IPS-NIHi11 (cell line): ENCODE measurements at places on chromosomes 12 and 14.

- no peak for DNase-seq
Observed at GRCh38 chr14:92956961-92957360, 34.0 kb downstream of the CHGA start.

DNA sequence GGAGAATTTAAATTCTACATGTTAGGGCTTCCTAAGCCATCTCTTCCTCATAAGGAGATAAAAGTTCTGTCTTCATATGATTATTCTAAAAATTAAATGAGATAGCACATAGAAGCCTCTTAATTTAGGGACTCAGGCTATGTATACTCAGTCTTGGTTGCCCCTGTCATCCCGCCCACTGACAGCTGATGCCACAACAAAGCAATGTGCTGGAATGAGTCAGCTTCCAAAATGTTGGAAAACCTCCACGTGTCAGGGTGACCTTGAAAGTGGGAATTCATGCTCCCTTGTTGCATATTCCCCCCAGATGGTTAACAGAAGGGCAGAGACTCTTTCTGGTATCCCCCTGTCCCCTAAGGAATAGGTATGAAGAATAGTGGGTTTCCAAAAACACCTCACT is 238.0 kb upstream of the DDHD1 start:
- no peak for DNase-seq

GRCh38 chr14:102573591-102574046 is 18.8 kb upstream of the RCOR1 start:
- no peak for DNase-seq

- DNase-seq = no peak
Observed at GRCh38 chr14:43031598-43031997, 1424.9 kb downstream of the LRFN5 start.

DNA sequence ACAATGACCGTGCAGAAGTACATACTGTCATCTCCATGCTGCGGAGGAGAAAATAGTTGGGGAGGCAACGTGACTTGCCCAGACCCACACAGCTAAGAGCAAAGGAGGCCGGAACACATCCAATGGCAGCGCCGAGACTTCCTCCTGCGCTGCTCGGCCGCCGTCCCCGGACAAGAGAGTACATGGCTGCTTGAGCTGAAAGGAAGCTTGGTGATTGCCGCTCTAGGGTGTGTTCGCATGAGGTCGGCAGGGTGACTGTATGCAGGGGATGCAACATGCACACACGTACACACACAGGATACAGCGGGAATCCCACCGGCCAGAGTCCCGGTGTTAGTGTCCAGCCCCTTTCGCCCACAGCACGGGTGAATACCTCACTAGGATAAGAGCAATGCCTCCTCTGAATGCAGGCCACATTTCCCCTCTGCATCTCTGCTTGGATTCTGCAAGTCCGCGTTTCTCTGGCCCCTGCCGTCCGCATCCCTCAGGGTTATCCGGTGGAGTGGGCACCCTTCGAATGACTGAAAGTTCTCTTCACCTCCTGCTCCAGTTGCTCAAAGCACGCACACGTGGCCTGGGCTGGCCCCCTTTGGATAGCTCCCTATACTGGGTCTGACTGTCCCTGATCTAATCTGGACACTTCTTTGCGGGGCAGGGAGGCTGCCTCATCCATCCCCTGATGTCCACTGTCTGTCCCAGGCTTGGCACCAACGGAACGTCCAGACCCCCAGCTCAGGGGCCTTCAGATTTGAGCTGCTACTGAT is 78.8 kb downstream of the GSC start:
- DNase-seq = no peak

- DNase-seq = no peak
Observed at GRCh38 chr12:131471946-131472732, 238.8 kb upstream of the SFSWAP start.

GRCh38 chr14:55773984-55774545 is 194.1 kb downstream of the KTN1 start:
- DNase-seq = no peak

- no peak for DNase-seq
Observed at GRCh38 chr12:53733807-53734200, 6.6 kb upstream of the CALCOCO1 start.

- DNase-seq = no peak
Observed at GRCh38 chr12:107369679-107370078, 276.3 kb upstream of the CRY1 start.

- no peak for DNase-seq
Observed at GRCh38 chr14:61298824-61299223, 17.7 kb upstream of the TMEM30B start.

DNA sequence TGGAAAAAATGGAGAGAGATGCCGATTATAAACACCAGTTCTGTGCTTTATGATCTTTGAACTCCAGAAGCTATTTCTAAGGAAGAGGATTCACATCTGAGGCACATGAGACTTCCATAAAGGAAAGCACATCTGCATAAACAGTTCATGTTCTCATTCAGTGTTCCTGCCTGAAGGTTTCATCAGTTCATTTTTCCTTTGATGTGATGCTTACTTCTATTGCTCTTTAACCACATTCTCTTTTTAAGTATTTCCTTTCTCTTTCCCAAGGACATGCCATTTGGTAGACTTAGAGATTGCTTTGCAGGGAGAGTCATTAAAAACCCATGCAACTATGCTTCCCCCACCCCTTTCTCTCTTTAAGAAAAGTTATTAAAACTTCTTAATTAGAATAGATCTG is 387.0 kb upstream of the FLRT2 start:
- no peak for DNase-seq

DNA sequence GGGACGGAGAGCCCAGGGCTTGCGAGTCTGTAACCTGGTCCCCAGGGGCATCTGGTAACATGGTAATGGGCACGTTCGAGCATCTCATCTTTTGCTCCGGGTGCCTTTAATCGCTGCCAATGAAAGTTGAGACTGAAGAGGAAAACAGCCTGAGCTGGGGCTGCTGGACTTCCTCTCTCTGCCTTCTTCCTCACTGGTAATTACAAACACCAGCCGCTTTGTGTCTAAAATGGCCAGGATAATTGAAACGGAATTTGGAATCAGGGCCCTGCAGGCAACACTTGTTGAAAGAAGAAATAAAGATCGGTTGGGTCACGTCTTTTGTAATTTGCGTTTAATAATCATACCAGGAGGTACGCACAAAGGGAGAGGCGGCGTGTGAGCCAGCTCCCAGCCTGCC is 51.5 kb upstream of the GPATCH2L start:
- no peak for DNase-seq

DNA sequence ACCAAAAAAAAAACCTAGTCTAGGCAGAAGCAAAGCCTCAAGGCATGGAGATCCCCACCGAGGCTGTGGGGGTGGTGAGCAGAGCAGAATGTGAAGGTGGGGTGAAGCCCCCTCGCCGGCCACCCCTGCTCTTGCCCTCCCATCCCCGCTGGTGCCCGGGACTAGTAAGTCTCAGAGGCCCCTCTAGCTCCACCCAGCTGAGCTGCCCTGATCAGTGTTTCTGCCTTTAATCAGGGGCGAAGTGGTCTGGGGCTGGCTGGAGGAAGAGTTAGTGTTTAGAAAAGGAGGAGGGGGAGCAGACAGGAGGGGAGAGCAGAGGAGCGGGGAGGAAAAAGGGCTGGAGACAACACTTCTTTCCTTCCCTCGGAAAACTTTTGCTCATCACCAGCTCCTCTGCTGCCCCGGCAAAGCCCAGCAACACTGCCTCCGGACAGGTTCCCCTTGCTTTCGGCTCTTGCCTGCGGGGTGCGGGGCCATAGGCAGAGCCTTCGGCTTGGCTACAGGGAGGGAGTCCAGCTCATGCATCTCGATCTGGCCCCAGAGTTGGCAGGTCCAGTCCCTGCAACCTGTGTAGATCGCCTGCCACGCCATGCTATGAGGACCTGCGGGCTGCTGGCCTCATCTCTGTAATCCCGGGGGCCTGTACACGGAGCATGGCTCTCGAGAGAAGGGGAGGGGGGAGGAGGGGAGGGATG is 3.4 kb upstream of the DLK1 start:
- no peak for DNase-seq

DNA sequence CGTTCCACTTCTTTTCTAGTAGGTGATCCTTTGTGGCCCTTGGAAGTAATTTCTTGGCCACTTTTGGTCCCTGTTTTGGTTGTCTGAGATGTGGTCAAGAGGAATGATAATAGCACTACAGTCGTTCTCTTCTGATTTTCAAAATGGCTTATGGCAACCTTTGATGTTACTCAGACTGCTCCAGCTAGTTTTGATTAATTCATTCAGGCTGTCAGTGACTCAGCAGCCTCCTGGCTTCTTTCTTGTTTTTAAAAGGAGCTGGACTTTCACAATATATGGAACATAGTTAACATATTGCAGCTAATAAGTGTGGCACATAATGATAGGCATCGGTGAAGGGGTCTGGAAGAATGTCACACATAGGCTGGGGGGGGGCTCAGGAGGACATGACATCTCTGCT is 47.3 kb downstream of the WDR20 start:
- DNase-seq = no peak

- DNase-seq = no peak
Observed at GRCh38 chr14:86015941-86016340, 486.0 kb downstream of the FLRT2 start.

- DNase-seq = no peak
Observed at GRCh38 chr14:71668186-71668912, 263.9 kb upstream of the RGS6 start.

- no peak for DNase-seq
Observed at GRCh38 chr12:66235626-66236281, 46.7 kb downstream of the IRAK3 start.

- DNase-seq = no peak
Observed at GRCh38 chr14:29351996-29352705, 575.5 kb downstream of the PRKD1 start.

DNA sequence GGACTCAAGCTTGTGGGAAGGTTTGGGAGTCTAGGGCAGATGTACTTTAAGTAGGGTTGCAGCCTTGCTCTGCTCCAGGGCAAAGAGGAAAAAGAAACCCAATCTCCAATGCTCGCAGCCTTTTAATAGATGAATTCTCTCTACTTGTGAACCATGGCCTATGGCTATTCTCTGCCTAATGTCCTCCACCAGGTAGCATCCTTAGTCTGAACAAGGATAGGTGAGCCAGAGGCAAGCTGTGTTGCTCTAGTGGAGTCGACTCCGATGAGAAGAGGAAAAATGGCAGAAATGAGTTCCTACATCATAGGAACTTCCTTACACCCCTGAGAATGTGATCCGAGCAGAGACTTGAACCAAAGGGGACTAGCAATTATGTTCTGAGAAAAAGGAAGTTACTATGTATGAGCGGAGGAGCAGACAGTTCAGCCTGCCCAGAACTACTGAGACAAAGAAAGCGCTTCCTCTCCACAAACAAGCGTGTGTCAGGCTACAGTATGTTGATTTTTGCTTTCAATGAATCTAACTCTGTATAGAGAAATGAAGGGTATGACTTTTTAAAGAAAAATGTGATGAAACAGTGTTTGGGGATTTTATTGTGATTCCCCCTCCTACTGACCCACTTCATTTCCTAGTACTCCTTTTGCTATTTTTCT is 153.6 kb upstream of the ARID2 start:
- DNase-seq = no peak

GRCh38 chr12:47312808-47313426 is 233.2 kb upstream of the AMIGO2 start:
- no peak for DNase-seq

- no peak for DNase-seq
Observed at GRCh38 chr14:88439088-88439487, 53.6 kb downstream of the SPATA7 start.

- DNase-seq = no peak
Observed at GRCh38 chr12:21852251-21852650, 77.7 kb upstream of the KCNJ8 start.

DNA sequence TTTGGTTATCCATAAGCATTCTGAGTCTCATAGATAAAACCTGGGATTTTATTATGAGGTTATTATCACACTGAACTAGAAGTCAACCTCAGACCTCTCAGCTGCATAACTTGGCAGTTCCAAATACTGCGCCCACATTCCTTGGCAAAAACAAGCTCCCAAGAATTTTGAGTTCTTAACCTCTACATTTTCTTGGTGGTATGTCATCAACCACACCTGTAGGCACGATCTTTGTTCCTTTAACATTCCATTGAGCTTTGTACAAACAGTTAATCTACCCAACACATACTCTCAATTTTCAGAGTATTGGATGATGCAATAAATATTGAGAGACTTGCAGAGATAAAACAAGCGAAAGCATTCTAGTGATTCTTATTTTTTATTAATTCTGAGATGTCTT is 371.8 kb upstream of the PRICKLE1 start:
- DNase-seq = peak; percentile 23

DNA sequence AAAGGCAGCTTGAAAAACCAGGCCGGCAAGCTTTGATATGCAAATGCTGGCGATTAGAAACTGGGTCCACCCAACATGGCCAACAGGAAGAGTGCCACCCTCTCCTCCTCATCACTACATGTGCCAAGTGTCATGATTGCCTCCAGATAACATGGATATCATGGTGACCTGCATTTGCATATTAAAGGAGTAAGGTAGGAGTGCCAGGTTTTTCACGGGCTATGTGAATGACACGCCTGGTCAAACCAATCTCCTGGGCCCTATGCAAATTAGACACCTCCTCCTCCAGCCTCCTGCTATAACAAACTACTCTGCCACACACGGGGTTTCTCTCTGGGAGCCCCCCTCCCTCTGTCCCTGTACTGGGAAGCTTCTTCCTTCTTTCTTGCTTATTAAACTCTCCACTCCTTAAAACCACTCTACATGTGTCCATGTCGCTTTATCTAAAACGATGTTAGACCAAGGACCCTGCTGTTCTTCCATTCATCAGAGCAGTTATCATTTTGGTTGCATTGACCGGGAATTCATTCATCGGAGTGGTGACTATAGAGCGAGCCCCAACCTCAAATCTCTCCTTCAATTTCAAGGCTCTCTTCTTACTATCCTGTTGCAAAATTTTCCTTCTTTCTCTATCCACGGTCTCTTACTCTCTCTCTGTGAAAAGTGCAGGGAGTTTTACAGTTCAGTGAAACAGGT is 27.5 kb downstream of the APOBEC1 start:
- DNase-seq = peak; percentile 53

DNA sequence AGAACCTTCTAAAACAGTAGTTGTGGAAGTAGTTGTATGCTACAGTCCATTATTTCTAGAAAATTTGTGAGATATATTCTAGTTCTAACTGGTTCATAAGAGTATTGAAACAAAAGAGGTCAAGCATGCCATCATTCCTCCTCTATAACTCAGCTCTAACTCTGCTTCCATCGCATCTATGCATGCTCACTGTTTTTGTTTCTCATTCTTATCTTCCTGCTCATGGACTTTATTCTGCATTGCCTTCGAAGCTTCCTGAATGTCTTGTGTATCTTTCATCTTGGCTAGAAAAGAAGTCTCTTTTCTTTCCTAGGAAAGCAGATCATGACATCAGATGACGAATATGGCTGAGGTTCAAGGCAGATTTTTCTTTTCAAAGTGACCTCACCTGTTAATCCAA is 402 bp downstream of the LMNTD1 start:
- no peak for DNase-seq

DNA sequence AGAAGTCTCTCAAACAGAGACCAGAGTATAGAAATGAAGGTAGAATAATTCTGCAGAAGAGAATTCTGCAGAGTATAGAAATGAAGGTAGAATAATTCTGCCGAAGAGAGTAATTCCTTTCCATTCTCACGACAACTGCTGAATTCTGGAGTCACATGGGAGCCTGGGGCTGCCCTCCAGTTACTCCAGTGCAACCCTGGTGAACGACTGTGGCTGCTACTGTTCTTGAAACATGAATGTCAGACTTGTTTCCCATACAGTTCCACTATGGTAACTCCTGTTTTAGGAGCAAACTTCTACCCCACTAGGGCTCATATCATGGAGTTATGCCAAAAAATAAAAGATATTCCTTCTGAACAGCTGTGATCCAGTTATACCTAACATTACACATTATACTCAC is 164.4 kb downstream of the KICS2 start:
- no peak for DNase-seq

GRCh38 chr14:95045836-95046430 is 111.4 kb downstream of the DICER1 start:
- no peak for DNase-seq
